ENCODE measurements at places on chromosomes 5 and 9.

- DNase-seq, result no peak
Observed at GRCh38 chr5:83157163-83157562, 79.8 kb downstream of the XRCC4 start.

DNA sequence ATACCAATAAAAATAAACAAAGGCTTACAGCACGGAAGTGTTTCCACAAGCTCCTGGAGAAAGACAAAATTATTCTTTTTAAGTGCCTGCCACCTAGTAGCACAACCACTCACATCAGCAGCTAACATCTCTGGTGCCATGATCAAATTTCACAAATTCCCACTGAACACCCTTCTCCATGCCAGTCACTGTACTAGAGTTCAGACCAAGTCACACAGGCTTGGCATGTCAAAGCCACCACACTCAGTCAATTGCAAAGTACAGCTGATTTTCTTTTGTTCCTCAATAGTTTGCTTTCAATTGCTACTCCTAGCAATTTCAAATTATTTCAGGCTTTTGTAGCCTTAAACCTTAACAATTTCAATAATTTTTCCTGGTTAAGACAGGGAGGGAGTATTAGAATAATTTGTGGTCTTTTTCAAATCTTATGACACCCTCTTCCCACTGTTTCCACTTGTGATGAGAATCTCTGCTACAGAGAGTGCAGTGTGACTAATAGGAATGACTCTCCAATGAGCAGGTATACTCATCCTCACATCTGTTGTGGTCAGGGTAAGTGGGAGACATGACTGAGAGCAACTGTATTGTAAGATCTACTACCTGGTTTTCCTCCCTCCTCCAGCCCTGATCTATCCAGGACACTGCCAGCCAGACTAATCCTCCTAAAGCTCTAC lies 46.2 kb downstream of the RNF145 start:
- peak; percentile 47 for DNase-seq

DNA sequence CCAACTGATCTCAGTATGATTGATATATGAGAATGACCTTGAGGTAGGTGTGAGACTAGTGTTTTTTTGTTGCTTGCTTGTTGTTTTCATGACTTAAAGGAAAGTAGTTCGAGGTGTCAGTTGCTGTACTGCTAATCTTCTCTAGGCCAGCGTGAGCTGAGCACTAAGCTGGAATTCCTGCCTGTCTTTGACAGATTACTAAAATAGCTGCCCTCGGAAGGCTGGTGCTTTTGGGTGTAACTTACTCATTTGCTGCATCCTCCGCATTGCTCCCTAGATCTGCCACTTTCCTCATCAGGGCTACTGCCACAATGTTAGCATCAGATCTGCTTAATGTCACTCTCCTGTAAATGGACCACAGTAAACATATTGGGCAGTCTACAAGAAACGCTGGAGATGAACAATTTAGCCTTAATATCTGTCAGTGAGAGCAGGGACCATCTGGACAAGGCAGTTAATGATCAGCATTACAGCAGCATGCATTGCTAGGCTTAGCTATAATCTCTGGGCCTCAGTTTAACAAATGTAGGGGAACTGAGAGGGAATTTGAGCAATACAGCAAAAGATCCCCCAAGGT lies 106.6 kb upstream of the CDH6 start:
- DNase-seq, result no peak

DNA sequence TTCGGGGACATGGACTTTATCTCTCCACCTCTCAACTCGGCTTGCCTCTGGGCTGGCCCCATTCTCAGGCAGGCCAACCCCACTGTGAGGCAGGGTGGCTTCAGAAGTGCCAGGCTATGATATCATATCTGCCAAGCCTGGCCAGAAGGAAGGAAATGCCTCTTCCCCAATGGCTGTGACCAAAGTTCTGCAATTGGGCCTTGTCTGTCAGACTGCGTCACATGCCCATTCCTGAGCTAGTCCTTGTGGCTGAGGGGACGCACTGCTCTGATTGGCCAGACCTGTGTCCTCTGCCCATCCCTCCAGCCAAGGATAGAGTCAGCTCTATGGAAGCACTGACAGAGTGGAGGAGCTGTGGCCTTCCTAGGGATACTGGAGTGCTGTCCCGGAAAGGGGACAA lies 11.9 kb downstream of the SMIM23 start:
- DNase-seq, result no peak

- DNase-seq, result no peak
Observed at GRCh38 chr9:73689051-73689870, 537.6 kb downstream of the ANXA1 start.

DNA sequence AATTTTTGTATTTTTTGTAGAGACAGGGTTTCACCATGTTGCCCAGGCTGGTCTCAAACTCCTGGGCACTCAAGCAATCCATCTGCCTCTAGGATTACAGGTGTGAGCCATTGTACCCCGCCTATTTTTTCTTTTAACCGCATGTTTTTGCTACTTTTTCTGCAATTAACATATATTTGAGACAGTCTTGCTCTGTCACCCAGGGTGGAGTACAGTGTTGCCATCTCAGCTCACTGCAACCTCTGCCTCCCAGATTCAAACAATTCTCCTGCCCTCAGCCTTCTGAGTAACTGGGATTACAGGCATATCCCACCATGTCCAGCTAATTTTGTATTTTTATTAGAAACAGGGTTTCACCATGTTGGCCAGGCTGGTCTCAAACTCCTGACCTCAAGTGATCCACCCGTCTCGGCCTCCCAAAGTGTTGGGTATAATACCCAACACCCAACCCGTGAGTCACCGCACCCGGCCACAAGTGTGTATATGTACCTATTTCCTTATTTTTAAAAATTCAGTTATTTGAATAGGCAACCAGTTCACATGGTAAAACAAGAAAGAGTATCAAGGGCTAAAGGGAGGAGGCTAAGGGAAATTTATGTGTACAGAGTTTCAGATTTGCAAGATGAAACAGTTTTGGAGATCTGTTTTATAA lies 13.3 kb downstream of the PHAX start:
- DNase-seq, result no peak

- DNase-seq, result no peak
Observed at GRCh38 chr5:32020271-32020670, 153.8 kb downstream of the GOLPH3 start.

Measured in NCI-H2171 treated with DMSO at 0.1 percent for 48 hours (cell line).